ENCODE measurements at places on chromosomes 12 and 14.

GRCh38 chr12:3205742-3206519 lies 128.8 kb downstream of the TSPAN9 start:
- no peak for DNase-seq

DNA sequence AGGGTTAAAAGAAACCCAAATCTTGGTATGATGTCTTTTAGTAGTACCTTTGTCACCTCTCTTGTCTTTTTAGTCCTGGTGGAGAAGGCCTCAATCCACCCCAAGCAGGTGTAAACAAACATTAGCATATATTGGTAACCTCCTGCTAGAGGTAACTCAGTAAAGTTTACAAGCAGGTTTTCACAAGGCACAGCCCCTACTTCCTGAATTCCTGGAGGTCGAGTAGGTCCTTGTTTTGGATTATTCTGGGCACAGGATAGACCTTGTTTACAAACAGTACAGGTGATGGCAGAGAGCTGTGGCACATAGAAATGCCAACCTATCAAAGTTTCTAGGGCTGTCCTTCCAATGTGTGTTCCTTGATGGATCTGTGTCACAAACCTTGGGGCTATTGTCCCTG lies 99.1 kb downstream of the ALG10 start:
- DNase-seq = no peak

DNA sequence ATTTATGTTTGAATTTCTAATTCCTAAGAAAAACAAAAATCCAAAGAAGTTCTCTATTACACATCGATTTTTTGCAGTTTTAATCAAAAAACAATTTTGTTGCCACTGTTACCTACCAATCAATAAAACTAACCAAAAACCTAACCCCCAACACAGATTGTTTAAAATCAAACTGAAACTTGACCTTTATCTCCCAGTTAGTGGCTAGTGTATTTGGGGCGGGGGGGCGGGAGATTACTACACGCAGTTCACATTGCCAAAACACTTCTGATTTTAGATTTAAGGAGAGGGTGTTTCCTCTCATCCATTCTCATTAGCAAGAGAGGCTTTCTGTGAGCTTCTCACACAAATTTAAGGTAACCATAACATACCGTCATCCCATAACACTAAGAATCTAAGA lies 6.4 kb downstream of the CDC42BPB start:
- DNase-seq = no peak

GRCh38 chr12:54701940-54702592 lies 53.9 kb upstream of the DCD start:
- peak; percentile 5 for DNase-seq

DNA sequence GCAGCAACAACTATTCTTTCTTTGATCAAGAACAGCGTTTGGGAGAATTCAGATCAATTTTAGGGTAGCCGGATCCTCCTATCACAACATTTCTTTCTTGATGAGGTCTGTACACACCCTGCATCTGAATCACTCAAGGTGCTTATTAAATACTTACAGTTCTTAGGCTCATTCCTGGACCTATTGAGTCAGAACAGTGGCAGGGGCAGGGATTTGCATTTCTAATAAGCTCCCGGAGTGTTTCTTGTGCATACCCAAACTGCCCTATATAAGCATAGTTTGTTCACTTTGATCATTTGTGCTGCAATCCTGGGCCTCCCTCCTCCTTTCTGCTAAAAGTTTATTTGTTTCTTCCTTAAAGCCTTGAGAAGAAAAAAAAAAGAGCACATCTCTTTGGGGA lies 80.5 kb upstream of the RPH3A start:
- no peak for DNase-seq

DNA sequence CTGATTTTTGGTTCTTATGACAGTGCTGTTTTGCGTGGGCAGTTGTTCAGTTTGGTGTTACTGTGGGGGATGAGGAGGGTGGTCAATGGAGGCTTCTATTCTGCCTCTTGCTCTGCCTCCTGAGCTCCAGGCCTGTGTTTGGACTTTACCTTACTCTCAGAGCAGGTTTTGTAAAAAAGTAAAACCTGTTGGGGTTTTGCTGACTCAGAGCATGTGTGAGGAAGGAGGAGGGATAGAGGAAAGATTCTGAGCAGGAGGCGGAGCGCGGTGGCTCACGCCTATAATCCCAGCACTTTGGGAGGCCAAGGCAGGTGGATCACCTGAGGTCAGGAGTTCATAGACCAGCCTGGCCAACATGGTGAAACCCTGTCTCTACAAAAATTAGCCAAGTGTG lies 6.7 kb downstream of the A2ML1 start:
- no peak for DNase-seq

DNA sequence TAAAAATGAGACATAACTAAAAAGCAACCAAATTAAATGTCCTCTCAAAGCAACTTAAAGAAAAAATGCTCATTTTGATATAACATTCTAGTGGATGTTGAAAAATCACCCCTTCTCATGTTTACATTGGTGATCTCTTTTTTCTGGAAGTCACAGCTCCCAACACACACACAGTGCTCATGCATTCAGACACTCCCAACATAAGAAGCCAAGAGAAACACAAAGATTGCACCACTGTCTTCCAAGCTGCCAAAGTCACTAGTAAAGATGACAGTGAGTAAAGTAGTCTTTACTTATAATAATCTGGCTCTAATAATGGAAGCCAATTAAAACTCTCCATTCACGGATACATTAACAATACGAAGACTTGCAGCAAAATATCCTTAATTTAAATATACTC lies 218.4 kb downstream of the NTF3 start:
- DNase-seq = peak; percentile 14

DNA sequence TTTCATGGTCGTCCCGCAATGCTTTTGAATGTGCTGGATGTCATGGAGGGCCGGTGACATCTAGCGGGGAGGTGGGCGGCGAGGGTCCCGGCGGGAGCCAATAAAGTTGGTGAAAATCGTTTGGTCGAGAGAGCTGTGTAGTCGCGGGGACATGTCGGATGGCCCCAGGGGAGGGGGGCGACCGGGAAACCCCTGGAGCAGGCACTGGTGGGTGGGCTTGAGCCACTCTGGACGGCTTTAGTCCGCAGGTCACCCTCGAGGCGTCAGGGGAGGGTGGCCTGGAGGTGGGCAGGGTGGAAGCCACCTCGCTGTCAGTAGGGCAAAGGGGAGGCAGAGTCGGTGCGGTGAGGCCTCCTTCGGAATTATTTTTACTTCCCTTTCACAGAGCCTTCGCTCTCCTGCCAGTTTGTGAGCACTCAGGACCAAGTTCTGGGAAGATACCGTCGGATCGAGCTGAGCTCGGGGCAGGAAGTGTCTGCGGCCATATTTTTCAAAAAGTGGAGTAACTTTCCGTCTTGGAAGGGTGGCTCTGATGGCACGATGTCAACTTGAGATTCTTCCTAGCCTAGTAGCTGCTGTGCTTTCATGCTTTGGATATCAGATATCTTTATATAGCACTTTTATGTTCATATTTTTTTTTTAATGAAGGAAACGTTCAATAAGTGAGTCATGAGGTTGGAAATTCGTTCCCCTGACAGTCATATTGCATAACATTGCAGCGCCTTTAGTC lies 28.2 kb downstream of the WBP11 start:
- peak; percentile 42 for DNase-seq

GRCh38 chr12:124713041-124713435 lies 145.6 kb upstream of the NCOR2 start:
- no peak for DNase-seq

- no peak for DNase-seq
Observed at GRCh38 chr12:28065374-28065773, 92.8 kb upstream of the PTHLH start.

- DNase-seq = no peak
Observed at GRCh38 chr14:75751296-75751695, 90.2 kb downstream of the TTLL5 start.

- no peak for DNase-seq
Observed at GRCh38 chr12:87388376-87388775, 640.8 kb downstream of the C12orf50 start.

DNA sequence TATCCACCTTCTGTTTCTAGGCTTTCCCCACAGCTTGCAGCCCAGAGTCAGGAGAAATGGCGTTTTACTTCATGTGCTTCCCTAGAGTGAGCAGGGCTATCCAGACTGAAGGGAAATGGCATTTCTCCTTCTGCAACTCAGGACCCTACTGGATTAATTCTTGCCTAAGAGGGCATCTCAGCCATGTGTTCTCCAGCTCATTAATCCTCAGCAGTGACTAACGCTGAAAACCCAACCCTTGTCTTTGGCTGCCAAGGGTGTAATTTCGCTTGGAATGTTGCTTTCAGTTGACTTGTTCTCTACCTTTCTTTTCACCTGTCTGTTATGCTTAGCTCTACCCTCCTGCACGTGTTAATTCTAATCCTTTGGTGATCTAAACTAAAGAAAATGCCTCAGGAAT lies 21.0 kb upstream of the EMP1 start:
- DNase-seq = no peak

DNA sequence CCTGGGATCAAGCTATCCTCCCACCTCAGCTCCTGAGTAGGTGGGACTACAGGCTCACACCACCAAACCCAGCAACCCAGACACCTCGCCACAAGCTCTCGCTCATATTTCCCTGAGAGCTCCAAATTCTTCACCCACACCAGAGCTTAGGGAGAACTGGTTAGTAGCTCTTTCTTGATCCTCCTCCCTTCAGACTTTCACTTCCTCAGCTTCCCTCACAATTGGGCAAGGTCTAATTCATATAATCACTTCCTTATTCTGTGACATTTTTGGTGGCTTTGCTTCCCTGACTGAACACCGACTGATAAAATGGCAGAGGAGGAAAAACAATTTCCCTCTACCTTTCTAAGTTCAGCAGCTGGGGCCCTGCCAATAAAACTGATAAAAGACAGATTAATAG lies 88.5 kb downstream of the GXYLT1 start:
- DNase-seq = no peak

DNA sequence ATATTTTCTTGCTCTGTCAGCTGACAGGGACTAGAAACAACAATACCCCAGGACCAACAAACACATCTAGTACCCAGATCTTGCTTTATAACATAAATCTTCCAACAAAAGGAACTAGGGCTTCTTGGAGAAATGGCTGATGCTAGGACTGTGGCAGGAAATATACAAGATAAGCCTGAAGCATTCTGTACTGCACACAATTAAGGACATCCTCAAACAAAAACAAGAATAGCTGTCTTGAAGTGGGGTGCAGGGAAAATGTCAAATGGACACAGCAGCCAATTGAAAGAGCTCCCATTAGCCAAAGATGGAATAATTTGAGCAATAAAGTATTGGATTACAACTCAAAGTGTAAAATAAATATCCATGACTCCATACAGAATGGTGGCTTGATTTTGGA lies 50.0 kb downstream of the LGMN start:
- no peak for DNase-seq

- DNase-seq = no peak
Observed at GRCh38 chr12:105738051-105738450, 400.7 kb downstream of the NUAK1 start.

DNA sequence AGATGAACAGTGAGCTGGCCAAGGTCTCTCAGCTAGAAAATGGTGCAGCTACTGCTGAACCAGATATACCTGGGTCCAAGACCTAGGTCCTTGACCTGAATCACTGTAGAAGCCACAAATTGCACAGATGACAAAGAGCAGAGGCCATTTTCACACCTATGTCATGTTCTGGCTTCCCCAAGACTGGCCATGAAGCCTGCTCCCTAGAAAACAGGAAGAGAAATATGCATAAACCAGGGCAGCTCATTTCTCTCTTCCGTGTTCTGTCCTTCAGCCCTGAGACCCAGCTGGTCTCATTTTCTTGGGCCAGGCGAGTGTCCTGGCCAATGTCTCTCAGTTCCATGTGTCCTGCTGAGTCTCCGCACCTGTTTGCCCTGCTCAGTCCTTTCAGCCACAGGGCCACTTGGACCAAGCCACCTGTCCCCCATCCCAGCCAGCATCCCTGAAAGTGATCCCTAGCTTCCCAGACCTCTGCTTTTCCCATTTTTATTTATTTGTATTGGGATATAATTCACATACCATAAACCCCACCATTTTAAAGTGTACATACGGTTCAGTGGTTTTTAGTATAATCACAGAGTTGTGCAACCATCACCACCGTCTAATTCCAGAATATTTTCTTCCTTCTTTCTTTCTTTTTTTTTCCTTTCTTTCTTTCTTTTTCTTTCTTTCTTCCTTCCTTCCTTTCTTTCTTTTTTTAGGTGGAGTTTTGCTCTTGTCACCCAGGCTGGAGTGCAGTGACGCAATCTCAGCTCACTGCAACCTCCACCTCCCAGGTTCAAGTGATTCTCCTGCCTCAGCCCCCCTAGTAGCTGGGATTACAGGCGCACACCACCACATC lies 27.0 kb downstream of the P2RX7 start:
- no peak for DNase-seq

- peak; percentile 36 for DNase-seq
Observed at GRCh38 chr12:54560374-54560858, 11.0 kb downstream of the PDE1B start.

GRCh38 chr12:7269273-7269672 lies 34.6 kb upstream of the ACSM4 start:
- DNase-seq = no peak

- peak; percentile 42 for DNase-seq
Observed at GRCh38 chr12:3034067-3034750, 43.0 kb upstream of the TSPAN9 start.

DNA sequence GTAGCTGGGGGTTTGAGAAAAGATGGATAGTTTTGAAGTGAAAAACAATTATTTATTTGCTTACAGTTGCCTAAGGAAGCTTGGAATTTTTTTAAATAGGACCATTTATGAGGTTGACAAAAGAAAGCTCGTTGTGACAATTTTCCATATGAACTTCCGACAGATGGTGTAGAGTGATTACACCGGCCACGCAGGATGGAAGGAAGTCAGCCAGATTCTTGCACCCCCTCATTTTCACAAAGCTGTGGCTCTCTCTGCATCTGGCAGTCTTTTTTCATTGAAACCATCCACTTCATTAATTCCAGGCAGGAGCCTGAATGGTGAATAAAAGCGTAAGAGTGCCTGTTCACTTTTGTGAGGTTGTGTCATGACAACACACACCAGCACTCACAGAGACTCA lies 1284.1 kb downstream of the AACS start:
- no peak for DNase-seq

DNA sequence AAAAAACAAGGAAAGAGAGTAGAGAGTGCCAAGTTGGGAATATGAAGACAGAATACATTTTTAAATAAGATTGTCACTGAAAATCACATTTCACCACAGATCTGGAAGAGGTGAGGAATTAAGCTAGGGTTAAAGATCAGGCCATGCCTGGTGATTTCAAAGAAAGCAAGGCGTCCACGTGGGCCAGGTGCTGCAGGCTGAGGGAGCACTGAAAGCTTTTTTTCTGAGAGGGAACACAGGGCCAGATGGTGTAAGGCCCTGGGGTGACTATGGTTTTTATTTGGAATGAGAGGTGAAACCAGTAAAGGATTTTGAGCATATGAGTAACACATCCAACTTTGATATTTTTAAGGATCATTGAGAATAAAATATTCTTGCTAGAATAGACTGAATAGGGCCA lies 20.9 kb downstream of the SYT1 start:
- no peak for DNase-seq

DNA sequence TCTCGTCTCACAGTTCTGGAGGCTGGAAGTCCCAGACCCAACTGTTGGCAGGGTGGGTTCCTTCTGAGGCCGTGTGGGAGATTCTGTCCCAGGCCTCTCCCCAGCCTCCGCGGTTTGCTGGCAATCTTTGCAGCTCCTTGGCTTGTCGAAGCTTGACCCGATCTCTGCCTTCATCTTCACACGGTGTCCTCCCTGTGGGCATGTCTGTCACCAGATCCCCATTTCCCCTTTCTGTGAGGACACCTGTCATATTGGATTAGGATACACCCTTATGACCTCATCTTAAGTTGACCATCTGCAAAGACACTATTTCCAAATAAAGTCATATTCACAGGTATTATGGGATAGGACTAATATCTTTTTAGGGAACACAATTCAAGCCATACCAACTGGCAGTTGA lies 22.6 kb upstream of the LRP1-AS start:
- DNase-seq = no peak

All from skeletal muscle cell (primary cell).